HuH-7 (cell line): ENCODE measurements at places on chromosomes 11 and 22.

DNA sequence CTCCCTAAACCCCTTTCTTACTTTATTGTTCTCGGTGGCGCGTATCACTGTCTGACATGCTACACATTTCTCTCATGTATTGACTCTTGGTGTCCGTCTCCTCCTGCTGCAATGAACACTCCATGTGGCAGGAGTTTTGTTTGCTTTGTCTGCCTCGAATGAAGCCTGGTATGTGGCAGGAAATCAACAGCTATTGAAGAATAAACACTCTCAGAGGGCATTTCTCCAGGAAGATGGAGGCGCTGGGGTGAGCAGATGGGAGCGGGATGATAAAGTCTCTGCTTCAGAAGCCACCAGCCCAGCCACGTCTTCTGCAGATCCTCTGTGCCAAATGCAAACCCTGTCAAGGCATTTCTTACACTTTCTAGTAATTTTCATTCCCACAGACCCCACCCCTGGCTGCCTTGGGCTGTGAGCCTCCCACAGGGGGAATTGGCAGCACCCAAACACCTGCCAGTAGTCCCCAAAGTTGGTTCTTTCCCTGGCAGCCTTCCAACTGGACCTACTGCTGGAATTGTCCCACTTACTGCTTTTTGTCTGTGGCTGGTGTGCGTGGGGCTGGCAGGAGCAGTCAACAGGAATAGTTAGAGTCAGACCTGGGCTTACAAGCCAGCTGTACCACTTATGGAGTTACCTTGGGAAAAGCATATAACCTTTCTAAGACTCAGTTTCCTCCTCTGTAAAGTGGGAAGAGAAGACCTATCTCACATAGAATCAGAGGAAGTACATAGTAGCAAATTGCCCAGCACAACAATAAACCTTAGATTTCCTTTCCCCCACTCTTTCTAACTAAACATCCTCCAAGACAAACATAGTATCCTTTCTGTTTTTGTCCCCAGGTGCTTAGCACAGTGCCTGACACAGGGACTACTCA is 13.3 kb upstream of the IL10RA start:
- DNase-seq, result no peak

DNA sequence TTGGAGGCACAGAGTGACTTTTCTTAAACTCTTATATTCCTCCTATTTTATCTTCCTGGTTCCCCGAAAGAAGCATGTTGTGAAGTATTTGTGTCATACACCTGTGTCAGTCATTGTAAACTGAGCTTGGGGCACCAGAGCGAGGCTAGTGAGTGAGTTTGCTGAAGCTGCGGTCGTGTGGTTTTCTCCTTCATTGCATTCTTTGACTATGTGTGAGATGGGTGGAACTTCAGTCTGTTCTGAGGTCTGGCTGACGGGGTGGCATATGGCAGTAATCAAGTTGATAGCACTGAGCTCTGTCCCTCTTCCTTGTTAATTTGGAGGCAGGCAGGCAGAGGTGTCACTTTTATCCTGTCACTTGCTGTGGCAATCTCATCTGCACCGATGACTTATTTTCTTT is 4.2 kb downstream of the VPS26B start:
- no peak for DNase-seq

- no peak for DNase-seq
Measured at GRCh38 chr22:17712441-17712840, 61.8 kb downstream of the BID start.

DNA sequence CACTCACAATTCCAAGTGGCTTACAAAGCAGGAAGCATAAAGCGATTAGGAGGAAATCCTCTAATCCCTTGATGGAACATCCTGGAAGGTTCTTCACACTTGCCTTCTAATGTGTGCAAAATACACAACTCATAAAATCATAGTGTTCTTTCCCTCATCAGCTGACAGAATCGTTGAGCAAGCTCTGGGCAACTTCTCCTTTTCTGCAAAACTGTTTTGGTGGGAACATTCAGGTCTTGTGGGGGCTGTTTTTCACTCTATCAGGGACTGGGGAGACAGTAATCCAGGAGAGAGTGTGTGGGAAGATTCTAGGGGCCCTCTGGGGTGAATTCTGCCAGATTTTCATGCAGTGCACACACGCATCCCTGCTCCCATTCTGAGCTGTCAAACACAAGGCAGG is 53.2 kb downstream of the IRAG1 start:
- no peak for DNase-seq

- no peak for DNase-seq
Measured at GRCh38 chr11:30653606-30654005, 67.5 kb upstream of the MPPED2 start.

DNA sequence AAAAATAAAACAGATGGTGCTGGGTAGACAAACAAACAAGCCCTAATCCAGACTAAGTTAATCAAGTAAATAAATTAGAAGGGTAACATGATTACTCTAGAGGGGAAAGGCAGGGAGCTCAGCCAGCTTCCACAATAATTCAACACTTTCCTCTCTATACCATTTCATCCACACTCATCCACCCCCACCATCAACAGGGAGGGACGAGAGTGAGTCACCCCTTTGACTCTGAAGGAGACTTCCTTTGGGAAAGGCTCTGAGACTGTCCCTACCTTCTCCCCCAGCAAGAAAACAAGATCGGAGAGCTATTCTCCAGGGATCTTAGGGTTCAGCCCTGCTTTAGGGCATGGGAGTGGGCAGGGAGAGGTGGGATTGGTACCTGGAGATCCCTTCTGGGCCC is 33.1 kb downstream of the TRIM66 start:
- DNase-seq, result no peak

DNA sequence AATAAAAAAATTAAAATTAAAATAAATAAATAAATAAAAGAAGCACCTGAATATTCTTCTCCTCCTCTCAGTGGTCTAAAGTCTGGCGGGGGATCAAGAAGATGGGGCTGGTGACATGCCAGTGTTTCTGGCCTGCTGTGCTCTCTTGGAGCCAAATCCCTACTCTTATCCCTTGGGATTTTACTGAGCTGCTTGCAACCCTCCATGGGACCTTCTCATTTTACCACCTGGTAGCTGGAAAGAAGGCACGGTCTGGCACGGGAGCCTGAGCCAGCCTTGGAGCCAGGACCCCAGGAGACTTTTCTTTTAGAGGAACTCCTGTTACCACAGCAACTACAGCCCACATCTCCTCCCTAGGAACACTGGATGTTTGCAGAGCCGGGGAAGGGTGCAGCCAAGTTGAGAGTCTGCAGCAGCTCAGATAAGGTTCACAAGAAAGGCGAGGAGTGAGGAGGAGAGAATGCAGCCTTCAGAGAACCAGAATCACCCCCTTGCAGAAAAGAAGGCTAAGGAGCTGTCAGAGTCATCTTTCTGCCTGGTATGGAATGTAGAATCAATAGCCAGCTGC is 21.4 kb downstream of the CD6 start:
- no peak for DNase-seq

- DNase-seq, result no peak
Measured at GRCh38 chr22:19442166-19442565, 5.3 kb downstream of the C22orf39 start.

- DNase-seq, result peak; percentile 25
Measured at GRCh38 chr11:11843211-11843621, 1.4 kb downstream of the USP47 start.
